ENCODE measurements at places on chromosomes 6 and 20.
A peak's percentile ranks its signal among the peaks of the same experiment; 100 is the strongest.

DNA sequence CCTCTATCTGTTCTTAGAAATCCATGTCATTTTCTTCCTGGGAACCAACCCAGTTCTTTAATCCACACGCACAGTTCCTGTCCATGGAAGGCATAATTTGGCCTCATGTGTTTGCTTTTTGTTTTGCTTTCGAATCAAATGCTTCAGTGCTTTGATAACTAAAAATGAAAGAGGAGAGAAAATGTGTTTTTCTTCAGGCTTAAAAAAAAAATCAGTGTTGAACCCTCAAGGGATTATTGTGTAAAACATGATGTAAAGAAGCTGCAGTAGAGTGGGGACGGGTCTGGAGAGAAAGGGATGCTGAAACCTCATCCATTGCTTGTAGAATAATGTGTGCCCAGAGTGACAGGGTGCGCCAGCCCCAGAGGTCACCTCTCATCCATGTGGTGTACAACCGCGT, 197.5 kb upstream of the JARID2 start:
- DNase-seq, result no peak

- DNase-seq, result no peak
Measured at GRCh38 chr6:22512686-22513427, 56.5 kb upstream of the HDGFL1 start.

DNA sequence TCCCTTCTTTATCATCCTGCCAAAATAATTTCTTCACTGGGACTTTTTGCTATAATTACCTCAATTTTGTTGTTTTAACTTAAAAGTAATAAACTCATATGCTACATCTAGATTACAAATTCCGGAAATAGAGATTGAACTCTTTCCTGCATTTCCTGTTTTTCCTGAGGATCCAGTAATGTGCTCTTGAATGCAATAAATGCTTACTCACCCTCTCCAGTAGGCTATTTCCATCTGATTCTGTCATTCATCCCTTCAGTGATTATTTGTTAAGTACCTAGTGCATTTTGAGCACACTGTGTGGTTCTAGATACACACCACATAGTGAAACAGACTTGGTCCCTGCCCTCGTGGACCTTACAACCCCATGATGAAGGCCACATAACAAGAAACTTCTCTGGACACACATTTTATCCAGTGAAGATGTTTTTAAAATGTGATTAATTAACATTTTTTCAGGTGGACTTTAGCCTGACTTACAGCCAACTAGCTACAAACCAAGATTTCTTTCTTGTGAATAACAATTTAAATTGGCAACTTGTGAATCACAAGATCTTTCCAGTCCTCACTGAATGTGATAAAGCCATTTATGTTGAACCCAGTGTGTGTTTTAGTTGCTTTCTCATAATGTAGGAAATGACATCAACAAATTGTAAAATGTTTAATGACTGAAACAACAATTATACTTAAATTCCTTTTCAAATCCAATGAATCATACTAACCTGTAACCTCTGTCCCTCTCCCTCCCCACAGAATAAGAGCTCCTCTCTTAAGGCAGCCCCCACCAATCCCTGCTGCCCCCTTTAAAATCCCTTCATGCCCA, 272.3 kb downstream of the KHDC1L start:
- no peak for DNase-seq

DNA sequence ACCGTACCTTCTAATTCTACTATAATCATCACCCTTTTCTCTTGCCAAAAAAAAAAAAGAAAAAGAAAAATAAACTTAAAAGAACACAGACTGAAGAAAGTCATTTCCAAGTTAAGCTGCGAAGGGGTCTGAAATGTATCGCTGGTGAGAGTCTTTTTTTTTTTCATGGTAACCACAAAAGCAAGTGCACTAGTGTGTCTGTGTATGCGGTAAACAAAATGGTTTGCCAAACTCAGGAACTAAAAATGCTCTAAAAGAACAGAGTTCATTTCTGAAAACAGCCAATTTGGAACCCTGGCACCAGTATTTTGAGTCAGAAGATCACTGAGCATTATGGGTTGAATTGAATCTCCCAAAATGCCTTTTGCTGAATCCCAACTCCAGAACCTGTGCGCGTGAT, 46.6 kb downstream of the CDH4 start:
- no peak for DNase-seq

GRCh38 chr6:88177961-88178464, 11.9 kb upstream of the CNR1 start:
- no peak for DNase-seq

DNA sequence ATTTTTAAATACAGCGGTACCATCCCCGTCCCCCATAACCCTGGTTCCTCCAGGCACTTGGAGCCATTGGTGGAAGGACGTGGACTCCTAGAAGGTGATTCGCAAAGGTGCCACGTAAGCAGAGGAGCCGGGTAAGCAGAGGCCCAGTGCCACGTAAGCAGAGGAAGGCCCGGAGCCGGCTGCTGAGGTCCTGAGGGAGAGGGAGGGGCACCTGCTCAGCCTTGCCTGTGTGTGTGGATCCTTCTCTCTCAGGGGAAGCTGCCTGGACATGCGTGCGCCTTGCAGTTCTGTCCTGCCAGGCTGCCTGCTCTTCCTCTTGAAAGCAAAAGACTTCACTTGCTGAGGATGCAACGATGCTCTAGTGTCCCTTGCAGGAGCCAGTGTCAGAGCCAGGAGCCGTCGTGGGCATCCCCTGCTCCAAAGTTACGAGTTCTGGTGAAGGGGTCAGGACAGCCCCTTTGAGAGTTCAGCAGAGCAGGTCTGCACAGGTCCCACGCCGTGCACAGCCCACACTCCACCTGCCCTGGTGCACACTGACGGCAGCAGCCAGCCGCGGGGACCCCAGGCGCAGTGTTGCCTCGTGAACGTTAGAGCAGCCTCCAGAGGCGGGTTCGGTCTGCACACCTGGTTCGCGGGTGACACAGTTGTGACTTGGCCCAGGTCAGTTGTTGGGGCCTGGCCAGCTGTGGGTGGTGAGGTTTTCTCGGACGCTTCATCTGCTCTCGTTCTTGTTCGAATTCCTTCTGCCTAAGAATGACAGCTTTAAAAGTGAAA, 1.9 kb upstream of the NKAIN4 start:
- no peak for DNase-seq

GRCh38 chr20:61599061-61599531, 347.0 kb downstream of the CDH4 start:
- no peak for DNase-seq

DNA sequence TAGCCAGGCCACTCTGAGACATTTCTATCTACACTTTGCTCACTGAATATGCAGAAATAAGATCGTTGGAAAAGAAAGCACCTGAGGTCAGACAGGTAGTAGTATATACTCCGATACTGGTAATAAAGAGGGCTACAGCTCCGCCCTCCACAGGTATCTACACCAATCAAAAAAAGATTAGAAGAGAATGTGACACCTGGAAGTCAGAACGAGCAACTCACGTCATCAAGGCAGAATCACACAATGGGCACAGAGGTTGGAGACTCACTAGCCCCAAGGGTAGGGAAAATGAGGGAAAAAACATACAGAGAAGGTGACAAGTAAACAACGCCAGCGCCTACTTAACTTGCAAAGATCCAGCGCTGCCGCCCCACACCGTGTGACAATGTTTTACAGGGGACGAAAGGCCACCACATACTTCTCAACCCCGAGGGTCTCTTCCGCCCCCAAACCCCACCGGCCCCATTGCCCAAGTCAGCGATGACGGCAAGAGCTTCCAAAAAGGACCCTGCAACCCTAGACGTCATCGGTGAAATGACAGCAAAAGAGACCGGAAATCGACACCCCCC, 653 bp downstream of the LMBRD1 start:
- no peak for DNase-seq

GRCh38 chr20:46111836-46112212, 6.3 kb upstream of the CD40 start:
- DNase-seq, result no peak

GRCh38 chr6:111761783-111762312, 111.4 kb downstream of the FYN start:
- no peak for DNase-seq

GRCh38 chr20:63326314-63327230, 33.6 kb downstream of the COL20A1 start:
- peak; percentile 46 for DNase-seq

GRCh38 chr6:164640956-164641355, 668.4 kb downstream of the C6orf118 start:
- no peak for DNase-seq

DNA sequence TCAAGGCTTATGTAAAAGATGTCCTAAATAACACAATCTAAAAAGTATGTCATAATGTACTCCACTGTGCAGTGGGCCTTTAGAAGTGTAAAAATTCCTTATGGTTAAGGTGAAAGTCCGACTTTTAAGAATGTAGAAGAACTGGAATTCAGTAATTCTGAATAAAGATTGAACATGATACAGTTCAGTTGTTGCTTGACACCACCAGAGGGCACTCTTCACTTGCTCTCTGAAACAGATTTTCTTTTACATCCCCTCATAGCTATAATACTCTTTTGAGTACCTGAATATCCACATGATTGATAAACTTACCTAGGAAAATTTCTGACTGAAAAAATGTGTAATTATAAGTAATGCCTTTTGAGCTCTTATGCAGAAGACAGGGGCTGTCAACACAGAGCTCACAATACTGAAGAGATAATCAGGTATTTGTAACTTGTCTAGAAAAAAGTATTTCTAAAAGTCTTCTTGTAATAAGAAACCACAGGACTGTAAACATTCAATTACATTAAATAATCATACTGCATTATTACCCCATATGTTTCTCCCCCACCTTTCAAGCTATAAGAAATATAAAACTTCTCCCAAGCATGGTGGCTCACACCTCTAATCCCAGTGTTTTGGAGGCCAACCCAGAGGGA, 92.1 kb downstream of the POPDC3 start:
- no peak for DNase-seq

- DNase-seq, result no peak
Measured at GRCh38 chr6:118679327-118679901, 28.0 kb upstream of the CEP85L start.

- DNase-seq, result no peak
Measured at GRCh38 chr20:20694591-20694990, 17.9 kb downstream of the RALGAPA2 start.

DNA sequence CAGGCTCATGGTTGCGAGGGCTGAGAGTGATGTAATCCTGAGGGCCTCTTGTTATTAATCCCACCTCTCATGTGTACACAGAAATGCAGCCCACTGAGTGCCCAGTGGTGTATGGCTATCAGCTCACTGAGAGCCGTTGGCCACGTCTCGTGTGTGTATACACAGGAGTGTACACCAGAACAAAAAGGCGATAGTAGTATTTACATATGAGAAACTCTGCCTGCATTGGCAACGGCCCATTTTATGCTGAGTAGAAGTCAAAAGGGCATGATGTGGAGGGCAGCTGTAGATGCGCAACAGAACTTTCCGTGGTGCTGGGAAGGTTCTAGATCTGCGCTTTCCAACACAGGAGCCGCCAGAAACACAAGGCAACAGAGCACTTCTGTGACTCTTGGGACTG, 28.9 kb upstream of the CDH4 start:
- no peak for DNase-seq

DNA sequence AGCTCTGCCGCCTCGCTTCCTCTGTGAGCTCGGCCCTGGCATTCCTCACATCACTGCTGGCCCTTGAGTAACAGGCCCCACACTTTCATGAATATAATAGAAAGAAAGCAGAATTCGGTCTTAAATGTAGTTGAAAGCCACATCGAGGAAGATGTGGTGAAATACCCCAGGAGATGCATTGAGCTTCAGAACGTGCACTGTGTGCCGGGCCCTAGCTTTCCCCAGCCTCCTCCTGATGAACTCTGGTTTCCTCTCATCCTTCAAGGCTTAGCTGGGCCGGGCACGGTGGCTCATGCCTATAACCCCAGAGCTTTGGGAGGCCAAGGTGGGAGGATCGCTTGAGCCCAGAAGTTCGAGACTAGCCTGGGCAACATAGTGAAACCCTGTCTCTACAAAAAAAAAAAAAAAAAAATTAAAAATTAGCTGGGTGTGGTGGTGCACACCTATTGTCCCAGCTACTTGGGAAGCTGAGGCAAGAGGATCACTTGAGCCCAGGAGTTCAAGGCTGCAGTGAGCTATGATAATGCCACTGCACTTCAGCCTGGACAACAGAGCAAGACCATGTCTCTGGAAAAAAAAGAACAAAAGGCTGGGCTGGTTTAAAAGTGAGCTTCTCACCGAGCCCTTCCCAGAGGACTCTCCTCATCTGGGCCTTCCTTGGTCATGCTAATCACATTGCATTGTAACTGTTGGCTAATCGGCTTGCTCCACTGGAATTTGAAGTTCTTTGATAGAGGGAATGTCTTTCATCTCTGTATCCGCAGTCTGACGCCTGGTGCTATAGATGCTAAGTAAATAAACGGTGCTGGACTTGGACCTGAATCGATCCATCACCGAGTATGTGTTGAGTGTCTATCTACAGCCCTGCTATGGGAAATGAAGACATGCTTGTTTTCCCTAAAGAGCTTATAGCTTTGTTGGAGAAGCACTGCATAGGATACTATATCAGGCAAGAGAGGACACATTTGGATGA, 43.8 kb upstream of the FOXQ1 start:
- DNase-seq, result no peak

DNA sequence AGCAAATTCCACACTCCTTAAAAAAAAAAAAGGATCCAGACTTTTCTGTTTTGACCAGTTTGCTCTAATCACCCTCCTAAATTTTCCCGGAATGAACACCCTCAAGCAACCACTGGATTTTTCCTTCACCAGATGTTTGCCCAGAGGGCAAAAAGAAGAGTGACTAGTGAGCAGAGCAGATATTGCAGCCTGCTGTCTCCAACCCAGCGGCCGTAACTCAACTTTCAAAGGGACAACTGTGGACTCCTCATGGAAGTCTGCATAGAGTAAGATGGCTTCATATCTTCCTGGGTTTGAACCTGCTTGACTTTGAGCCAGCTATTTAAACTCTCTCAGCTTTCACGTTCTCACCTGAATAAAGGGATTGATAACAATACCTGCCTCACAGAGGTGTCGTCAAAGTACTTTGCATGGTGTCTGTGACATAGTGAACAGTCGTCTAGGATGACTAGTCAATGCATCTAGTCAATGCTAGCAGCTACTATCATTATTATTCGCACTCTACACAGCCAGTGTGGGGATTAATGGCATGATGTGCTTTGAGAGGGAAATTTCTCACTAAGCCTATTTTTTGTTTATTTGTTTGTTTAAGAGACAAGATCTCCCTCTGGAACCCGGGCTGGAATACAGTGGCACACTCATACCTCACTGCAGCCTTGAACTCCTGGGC, 92.2 kb upstream of the HIVEP1 start:
- no peak for DNase-seq

DNA sequence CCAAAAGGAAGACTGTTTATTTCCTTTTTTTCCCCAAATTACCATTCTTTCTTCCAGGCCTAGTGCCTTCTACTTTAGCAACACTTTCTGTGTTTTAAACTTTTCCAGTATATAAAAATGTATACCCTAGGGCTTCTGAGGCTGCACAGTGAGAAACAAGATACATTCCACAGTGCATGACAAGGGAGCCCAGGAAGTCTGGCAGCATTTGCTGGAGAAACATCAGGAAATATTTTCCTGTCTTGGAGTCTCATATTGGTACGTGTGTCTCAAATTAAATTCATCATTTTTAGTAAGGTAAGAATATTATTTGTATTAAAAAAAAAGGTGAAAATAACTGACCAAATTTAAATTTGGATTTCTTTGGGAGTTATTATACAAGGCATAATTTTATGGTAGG, 662.6 kb downstream of the RFPL4B start:
- no peak for DNase-seq

Data from upper lobe of right lung (tissue), 1 donor.